ENCODE measurements at places on chromosomes 6 and 20. TPM values are rescaled to one million over a fixed set of nuclear protein-coding genes. Genes with fewer than 3 reads are reported as not detected.

DNA sequence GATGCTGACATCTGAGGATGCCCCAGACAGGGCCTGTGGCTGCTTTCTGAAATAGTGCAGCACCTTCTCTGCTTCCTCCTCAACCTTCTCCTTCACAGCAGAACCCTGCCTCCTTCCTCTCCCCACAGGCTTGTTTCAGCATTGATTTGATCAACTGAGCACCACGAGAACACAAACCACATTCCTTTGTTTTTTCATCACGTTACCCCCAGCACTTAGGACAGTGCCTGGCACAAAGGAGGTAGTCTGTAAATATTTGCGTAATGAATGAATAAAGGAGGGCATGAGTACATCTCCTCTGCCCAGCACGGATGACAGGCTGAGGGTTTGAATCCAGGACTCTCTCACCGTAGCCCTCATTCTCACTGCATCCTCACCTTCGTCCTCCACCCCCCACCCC lies 21.3 kb upstream of the WFDC2 start:
- DNase-seq, result no peak

GRCh38 chr6:153962555-153962954 lies 76.5 kb upstream of the OPRM1 start:
- DNase-seq, result no peak

GRCh38 chr6:107546691-107547450 lies 57.0 kb downstream of the SOBP start:
- DNase-seq, result no peak

GRCh38 chr20:32442630-32443373 lies 84.7 kb downstream of the ASXL1 start:
- DNase-seq, result no peak

DNA sequence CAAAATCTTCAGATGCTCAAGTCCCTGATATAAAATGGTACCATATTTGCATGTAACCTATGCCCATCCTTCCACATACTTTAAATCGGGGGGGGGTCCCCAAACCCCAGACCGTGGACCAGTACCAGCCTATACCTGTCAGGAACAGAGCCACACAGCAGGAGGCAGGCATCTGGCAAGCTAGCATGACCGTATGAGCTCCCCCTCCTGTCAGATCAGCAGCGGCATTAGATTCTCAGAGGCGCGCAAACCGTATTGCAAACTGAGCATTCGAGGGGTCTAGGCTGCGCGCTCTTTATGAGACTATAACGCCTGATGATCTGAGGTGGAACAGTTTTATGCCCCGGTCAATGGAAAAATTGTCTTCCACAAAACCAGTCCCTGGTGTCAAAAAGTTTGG lies 30.7 kb downstream of the FGD2 start:
- DNase-seq, result no peak

- no peak for DNase-seq
Measured at GRCh38 chr6:32635526-32636123, 1.6 kb upstream of the HLA-DQA1 start.

DNA sequence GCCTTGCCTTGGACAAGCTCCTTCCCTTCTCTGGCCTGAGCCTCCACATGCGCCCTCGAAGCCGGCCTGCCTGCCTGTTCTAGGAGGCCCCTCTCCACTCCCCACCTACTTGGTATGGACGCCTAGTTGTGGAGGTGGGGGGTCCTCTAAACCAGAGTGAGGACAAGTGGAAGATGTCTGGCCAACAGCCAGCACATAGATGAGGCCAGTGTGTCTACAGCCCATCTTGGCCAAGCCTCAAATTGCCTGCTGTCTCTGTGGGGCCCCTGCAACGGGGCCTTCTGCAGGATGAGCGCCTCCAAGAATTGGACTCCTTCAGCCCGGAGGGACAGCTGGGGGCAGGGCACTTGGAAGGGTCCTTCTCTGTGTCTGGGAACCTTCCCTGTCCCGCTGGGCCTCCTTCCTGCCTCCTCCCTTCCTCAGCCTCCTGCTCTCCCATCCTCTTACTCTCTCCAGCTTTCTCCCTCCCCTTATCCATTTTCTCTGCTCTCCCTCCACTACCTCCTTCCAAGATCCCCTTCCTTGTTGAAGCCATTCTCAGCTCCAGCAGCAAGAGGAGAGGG lies 1.6 kb downstream of the MDFI start:
- peak; percentile 88 for DNase-seq

DNA sequence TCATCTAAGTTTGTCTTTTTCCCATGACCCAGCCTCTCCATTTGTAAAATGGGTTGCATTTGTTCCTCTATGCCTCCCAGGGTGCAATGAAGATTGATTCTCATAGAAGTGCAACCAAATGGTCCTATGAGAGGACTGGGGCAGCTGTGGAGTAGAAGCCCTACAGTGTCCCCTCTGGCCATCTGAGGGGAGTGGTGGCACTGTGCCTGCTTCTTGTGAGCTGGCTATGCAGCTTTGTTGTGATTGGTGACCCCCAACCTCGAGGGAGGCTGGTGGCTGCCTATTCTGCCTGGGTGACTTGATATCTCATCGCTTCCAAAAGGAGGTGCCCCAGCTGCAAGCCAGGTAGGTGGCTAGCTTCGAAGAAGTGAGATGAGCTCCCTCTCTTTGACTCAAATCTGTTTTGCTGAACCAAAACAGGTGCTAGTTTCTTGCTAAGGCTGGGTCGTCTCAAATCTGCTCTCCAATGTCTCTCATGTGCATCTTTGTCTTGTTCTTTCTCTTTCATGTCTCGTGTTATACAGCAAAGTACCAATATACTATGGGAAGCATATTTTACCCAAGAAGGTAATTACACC lies 33.9 kb downstream of the TXLNB start:
- no peak for DNase-seq

GRCh38 chr6:38346291-38347079 lies 293.2 kb downstream of the BTBD9 start:
- peak; percentile 76 for DNase-seq

DNA sequence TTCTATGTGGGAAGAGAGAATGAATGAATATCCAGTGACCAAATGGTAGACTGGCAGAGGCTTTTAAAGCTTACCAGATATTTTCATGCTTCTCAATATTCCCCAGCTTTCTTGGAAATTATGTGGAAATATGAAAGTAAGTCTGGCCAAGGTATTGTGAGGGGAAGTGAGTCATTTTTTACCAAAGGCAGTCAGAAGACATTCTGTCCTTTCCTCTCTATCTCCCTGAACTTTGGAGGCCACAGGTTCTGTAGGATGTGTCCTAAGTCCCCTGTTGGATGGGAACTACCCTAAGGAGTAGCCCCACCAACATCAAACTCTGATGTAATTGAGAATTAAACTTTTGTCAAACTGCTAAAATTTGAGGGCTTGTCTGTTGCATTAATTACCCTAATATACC lies 593.8 kb upstream of the NRSN1 start:
- DNase-seq, result no peak

GRCh38 chr6:111013144-111013915 lies 31.5 kb downstream of the RPF2 start:
- DNase-seq, result no peak

- peak; percentile 17 for DNase-seq
Measured at GRCh38 chr6:51678905-51679620, 408.4 kb downstream of the PKHD1 start.

GRCh38 chr6:52497652-52498408 lies 77.7 kb downstream of the EFHC1 start:
- no peak for DNase-seq

DNA sequence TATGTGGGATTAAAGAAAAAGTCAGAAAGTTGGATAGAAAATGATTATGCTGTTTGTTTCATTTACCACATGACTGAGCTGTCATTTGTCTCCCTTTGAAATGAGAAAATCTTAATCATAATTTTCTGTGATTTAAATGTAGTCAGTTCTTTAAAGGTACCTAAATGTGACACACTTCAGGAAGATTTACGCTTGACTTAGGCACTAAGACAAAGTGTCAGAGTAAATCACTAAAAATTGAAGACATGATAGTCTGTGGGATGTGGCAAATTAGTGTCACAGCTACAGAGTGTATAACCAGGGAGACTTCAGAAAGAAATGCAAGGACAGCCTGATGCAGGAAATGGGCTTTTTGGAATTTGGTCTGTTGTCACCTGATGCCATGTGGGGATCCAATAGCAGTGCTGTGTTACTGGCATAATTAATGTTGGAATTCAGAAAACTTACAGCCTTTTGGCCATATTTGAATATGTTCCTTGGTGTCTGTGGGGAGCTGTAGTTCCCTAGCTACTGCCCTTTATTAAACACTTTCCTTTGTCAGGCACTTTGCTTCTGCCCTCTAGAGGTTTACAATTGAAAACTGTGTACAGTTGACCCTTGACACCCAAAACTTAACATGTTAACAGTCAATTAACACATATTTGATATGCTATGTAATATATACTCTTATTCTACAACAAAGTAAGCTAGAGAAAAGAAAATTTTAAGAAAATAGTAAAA lies 493.8 kb downstream of the UTRN start:
- peak; percentile 10 for DNase-seq

DNA sequence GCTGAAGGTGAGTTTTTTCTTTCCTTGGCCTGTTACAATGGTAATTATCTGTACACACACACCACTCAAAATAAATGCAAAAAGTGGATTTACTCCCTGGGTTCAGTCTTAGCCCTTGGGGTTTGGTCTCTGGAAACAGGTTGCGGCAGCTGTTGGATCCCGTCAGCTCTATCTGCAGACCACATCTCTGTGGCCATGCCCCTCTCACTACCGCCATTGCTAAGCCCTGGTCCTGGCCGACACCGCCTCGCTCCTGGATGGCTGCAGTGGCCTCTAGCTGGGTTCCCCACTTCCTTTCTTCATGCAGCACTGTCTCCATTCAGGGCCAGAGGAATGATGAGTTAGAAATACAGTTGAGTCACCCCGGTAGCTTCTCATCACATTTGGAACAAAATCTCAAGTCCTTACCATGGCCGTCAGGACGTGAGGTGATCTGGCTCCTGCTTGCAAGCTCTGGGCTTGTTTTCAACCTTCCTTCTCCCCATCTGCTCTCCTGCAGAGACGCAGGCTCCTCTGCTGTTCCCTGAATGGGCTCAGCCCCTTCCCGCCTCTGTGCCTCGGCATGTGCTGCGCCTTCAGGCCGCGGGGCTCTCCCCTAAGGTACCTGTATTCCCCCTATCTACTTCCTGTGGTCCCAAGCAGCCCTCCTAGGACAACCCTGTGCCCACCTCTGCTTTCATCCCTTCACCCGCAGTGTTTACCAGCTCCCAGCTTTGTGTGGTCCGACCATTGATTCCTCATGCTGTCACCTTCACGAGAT lies 38.0 kb downstream of the EFCAB8 start:
- DNase-seq, result no peak

DNA sequence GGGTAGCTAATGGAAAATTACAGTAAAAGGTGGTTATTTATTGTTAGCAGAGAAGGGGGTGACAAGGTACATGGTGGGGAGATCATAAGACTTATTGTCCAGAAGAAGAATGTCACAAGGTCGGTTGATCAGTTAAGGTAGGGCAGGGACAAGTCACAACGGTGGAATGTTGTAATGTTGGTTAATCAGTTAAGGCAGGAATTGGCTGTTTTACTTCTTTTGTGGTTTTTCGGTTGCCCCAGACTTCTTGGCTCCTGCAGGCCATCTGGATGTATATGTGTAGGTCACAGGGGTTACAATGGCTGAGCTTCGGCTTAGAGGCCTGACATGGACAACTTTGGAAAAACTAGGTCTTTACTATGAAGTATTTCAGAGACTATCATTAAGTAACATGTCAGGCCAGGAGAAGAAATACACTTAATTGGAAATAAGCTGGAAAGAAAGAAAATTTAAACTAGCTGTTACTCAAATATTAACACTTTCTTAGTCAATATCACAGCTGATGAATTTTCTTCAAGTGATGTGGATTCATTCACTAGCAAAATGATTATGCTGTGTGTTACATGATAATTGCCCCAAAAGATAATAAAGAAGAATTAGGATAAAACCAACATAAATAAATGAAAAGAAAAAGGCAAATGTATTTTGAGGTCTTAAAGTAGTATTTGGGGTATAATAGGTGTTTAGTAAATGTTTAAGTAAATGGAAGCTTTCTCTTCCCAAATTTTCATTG lies 4.4 kb downstream of the AIG1 start:
- no peak for DNase-seq

GRCh38 chr6:15893556-15894253 lies 230.9 kb upstream of the DTNBP1 start:
- peak; percentile 48 for DNase-seq

GRCh38 chr6:39903656-39904055 lies 30.6 kb downstream of the MOCS1 start:
- no peak for DNase-seq

- DNase-seq, result peak; percentile 86
Measured at GRCh38 chr6:39367700-39368099, 45.2 kb upstream of the KCNK16 start.

DNA sequence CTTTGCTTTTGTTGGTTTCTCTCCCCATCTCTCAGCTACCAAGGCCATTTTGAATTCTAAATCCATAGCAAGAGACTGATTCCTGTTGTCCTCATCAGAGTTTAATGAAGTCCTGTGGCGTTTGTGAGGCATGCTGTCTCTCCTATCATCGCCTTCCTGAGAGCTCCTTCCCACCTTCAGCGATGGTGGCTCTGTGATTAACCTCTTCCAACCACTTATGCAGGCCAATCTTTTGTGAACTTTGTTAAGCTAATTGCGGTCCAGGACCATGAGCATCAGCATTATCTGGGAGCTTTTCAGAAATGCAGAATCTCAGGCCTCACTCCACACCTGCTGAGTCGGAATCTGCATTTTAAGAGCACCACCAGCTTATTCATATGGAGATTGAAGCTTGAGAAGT lies 272.5 kb upstream of the CDYL start:
- DNase-seq, result no peak

DNA sequence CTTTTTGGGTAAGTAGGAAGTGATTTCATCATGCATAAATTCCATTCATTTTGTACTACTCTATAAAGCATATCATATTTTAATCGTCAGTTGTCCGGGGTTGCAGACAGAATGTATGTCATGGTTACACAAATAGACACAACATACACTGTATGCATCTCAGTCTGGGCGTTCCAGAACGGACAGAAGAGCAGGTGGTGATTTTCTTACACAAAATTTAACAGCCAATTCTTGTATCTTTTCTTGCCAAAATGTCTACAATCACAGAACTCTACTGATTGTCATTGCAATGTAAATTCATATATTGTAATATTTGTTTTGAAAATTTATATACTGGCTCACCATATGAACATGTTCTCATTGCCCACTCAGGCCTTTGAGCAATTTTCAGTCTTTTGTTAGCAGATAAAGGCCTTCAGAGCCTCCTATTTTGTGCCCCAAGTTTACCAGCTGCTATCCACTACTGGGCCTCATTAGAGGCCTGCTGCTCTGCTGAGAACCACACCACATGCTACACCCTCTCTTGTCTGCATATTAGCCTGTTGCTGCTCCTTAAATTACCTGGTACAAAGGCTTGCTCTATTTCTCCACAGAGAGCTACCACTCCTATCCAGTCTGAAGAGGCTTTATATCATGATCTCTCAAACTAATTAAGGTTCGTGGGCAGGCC lies 61.5 kb downstream of the PRDM13 start:
- no peak for DNase-seq

Gene TMEM74B
- not detected for total RNA-seq

Gene MUC22
- not detected for total RNA-seq

Gene ATP9A
- 31.2 TPM for total RNA-seq

Gene KIF13A
- 21.1 TPM for total RNA-seq

Gene MCHR2
- total RNA-seq, result not detected

Gene MMP24
- 0.20 TPM for total RNA-seq
